Glomerular endothelial cell (primary cell): ENCODE measurements at places on chromosomes 3 and 15. TPM values are rescaled to one million over a fixed set of nuclear protein-coding genes. Genes with fewer than 3 reads are reported as not detected.

DNA sequence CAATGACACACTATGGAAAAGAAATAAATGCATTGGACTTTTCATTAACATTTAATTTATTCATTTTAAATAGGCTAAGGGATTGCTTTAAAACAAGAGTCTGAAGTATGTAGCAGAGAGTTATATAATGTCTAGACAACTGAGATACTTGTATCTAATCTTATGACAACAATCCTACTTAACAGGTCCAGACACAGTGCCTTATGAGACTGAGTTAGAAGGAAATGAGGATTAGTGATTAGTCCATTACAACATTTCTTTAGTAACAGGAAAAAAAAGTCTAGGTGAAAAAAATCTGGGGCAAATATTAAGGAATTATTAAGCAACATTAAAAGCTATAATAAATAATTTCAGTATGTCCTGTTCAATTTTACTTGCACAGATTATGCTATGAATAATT is 140.6 kb downstream of the MEIS2 start:
- DNase-seq: no peak

GRCh38 chr15:74060251-74060650 is 22.1 kb downstream of the GOLGA6A start:
- no peak for DNase-seq

DNA sequence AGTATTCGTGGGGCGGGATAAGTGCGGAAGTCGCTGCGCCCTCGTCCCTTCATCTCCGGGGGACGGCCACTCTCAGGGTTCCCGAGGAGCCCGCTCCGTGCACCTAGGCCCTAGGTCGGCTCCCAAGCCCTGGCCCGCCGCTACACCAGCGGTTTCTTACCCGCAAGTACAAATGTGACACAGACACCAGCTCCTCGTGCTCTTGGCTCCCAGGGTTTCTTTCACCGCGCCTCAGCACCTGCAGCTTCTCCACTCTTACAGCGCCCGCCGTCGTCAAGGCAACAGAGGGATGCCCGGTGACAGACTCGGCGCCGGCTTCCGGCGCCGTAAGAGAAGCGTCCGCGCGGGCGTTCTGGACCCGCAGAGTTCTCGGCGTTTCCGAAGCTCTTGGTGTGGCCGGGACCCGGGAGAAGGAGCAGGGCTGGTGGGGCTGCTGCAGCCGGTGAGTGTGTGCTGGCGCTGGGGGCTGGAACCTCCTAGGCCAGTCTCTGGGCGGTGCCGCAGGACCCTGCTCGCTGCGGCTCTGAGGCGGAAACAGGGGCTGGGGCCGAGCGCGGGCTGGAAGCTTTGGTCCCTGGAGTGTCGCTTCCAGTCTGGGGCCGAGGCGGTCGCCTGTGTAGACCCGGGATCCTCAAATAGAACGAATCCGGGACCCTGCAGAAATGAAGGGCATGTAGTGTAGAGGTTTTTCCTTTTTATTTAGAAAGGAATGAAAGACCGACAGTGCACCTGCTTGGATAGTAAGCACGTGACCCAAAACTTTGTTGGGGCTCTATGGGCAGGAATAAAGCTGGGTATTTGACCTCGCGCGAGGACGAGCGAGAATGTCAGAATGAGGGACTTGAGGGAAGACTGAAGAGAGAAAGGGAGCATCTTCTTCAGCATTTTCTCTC is 155.4 kb upstream of the GOLGA6L4 start:
- DNase-seq: no peak

The GPR149 gene
- total RNA-seq: not detected in 2 replicates

The CCDC13 gene
- total RNA-seq: 0.47 and 1.5 TPM in 2 replicates

GRCh38 chr15:74780523-74781430 is 1.1 kb upstream of the CSK start:
- DNase-seq: no peak

The GASK1A gene
- not detected in 2 replicates for total RNA-seq

DNA sequence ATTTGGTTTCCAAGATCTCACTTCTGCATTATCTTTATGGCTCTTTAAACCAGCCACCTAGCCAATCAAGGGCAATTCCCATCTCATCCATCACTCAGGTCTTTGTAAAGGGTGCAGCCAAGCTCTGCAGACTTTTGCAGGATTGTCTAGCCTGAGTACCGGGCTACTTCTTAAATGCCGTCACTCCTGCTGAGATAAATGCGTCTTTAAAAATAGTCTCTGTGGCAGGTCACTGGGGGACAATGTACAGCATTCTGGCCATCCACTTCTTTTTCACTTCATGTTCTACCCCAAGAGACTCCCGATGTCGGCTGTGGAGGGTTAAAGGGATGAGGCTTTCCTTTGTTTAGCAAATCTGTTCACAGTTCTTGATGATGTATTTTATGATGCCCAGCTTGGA is 194.7 kb downstream of the SV2B start:
- DNase-seq: no peak

DNA sequence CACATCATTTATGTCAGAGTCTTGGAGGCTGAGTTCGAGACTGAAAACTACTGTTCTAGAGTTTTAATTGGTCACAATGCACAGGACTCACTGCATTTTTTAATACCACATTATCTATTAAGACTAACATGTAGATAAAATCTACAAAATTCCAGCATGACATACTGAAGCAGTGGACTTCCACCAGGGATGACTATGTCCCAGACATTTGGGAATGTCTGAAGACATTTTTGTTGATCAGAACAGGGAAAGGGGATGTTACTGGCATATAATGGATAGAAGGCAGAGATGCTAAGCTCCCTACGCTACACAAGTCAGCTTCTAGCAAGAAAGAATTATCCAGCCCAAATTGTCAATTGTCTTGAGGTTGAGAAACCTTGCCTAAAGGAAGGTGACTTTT is 419.0 kb upstream of the TGFBR2 start:
- DNase-seq: no peak

- no peak for DNase-seq
Observed at GRCh38 chr15:88307344-88307743, 50.8 kb upstream of the NTRK3 start.

DNA sequence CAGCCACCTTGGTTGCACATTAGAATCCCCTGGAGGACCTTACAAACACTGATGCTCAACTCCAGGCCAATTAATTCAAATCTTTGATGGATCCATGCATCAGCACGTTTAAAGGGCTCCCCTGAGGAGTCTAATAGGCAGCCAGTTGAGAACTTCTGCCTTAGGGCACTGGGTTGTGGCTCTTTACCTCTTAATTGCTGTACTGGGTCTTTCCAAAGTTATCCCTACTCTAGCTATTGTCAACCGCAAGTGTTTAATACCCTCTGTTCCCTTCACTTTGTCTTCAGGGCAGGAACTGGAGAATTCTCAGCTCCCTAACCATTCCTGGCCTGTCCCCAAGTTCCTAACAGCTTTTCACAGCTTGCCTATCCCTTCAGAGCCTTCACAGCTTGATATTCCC is 15.0 kb upstream of the FAM174B start:
- DNase-seq: no peak

- no peak for DNase-seq
Observed at GRCh38 chr15:58175955-58176354, 37.8 kb downstream of the AQP9 start.

DNA sequence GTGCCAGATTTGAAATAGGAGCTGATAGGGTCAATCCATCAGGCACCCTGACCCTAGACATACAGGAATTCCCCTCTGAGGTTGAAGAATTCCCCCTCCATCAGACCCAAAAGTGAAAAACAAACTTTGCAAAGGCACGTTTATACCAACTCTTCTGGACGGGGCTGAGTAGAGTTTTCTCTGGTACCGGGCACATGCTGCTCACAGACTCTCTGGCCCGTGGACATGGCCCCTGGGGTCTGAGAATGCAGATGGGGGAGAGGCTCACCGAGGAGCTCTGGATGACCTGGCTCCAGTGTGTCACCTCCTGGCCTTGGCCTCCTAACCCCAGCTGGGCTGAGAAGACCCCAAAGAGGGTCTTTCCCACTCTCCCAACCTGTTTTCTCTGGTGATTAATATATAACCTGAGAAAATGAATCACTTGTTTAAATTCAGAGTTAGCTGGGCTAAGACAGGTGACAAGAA is 11.2 kb upstream of the LIPC start:
- no peak for DNase-seq

GRCh38 chr15:37142371-37142770 is 42.0 kb upstream of the MEIS2 start:
- DNase-seq: no peak

The RABL3 gene
- total RNA-seq: 8.1 and 12.3 TPM in 2 replicates

DNA sequence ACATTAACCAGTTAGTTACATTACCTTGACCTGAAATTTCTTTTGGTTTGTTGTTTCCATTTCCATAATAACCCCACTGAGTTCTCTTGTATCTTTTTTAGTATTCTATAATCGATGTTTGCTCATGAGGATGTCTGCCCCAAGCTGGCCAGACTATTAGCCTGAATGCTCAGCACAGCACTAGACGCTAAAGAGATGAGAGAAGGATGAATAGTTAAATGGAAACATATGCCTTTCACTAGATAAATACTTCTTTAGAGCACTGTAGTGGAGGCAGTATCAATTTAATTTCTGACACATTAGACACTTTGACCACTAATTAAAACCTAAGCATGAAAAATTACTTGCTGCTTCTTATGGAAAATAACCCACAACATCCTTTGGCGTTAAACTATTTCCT is 654.9 kb upstream of the KCNMB2 start:
- DNase-seq: no peak
